SK-MEL-5 (cell line): ENCODE measurements at places on chromosomes 1 and 21.
A peak's percentile ranks its signal among the peaks of the same experiment; 100 is the strongest.

GRCh38 chr1:244154508-244154871, 103.4 kb downstream of the ZBTB18 start:
- DNase-seq, result no peak

- DNase-seq, result no peak
These were observed 102.6 kb downstream of the GPATCH2 start for GRCh38 chr1:217528271-217528670.

GRCh38 chr1:89523572-89524368, 859 bp upstream of the LRRC8B start:
- peak; percentile 25 for DNase-seq

- DNase-seq, result no peak
These were observed 16.2 kb downstream of the BTBD8 start for GRCh38 chr1:92096317-92096716.

GRCh38 chr1:181674617-181675016, 191.3 kb downstream of the CACNA1E start:
- DNase-seq, result no peak

DNA sequence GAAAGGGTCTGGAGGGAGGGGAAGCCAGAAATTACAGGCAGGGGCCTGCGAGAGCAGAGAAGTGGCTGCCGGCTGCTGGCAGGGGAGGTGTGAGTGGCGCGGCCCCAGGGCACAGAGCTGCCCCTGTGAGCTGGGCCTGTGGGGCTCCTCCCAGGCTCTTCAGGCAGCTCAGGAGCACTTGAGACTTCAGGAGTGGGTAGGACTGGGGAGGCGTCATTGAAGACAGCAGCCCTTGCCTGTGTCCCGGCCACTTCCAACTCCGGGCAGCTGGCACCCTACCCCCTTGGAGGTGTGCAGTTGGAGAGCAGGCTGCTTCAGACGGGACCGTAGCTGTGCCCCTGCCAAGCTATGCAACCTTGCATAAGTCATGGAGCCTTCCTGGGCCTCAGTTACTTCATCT, 87.5 kb upstream of the ACTL8 start:
- DNase-seq, result no peak
